Left lobe of liver (tissue), 2 donors: ENCODE measurements at places on chromosomes 5 and 9.
A peak's percentile ranks its signal among the peaks of the same experiment; 100 is the strongest.

DNA sequence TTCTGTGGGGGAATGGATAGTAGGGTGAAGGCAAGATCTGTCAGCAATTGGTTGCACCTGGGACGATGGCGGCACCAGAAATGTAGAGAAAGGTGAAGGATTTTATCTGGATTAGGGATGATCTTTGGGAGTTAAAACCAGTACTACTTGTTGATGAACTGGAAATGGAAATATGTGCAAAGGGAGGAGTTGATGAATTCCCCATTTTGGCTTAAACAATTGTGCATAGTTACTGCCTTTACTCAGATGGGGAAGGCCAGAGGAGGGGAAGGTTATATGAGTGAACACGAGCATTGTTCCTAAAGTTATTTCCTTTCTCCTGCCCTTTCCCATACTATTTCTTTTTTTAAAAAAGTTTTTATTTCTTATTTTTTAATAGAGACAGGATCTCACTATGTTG is 19.1 kb downstream of the NNT start:
- no peak for DNase-seq

DNA sequence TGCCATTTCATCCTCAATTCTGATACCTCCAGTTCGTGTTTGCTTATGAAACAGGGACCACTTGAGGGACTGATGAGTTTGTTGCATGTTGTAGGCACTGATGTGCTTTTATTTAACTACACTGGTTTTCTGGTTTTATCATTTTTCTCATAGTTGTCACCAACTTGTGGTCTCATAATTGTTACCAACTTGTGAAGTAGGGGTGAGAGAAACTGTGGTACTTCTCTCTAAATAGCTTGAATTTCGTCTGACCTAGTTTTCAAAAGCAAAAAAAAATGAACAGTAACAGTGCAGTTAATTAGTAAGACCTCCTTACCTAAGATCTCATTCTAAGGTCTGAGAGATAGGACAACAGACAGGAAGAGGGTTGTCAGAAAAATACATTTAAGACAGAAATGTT is 78.0 kb downstream of the ANXA2R start:
- no peak for DNase-seq

- DNase-seq: peak; percentile 77
These were observed 6.7 kb downstream of the CCDC187 start for GRCh38 chr9:136297016-136297691.

- no peak for DNase-seq
These were observed 152.8 kb downstream of the PRELID2 start for GRCh38 chr5:145682197-145682899.

- DNase-seq: no peak
These were observed 65.9 kb downstream of the GARNL3 start for GRCh38 chr9:127330501-127330900.

GRCh38 chr5:153157156-153157555 is 333.3 kb upstream of the GRIA1 start:
- no peak for DNase-seq

GRCh38 chr5:104344809-104345208 is 782.2 kb upstream of the NUDT12 start:
- DNase-seq: no peak

DNA sequence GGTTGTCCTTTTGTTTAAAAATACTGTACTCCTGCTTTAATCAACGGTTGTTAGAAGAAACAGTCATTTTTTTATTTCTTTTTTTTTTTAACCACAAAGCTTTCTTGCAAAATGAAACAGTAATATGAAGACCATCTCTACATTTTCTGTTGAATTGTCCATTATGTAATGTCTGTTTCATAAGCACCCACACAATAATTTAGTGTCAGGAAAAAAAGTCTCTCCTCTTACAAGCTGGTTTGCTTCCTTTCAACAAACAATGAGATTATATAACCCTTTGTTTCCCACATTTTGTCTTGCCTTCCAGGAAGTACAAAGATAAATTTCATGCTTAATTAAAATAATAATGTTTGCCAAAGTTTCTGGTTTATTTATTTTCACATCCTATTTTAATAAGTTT is 16.7 kb downstream of the CTNNAL1 start:
- no peak for DNase-seq

GRCh38 chr5:113437111-113437510 is 2.3 kb upstream of the TSSK1B start:
- DNase-seq: no peak

GRCh38 chr5:67196537-67197059 is at the start of gene CD180:
TSS of gene CD180 (minus strand) at chr5:67196799. CDS start at chr5:67196641, 158 bp downstream.
- no peak for DNase-seq

DNA sequence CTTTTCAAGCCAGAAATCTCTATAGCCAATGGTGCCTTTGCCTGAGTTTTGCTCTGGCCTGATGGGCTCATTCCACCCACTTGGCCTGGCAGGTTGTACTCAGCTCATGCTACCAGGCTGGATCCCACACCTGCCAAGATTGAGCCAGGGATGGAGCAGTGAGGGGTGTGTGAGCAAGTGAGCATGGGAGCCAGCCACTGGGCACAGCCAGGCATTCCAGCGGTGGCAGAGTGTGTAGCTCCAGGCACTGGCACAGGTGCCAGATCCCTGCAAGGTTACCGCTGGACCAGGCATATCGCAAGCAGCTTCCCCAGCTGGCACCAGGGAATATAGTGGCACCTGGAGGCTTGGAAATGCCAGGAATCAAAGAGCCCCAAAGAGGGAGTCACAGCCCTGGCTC is 2395.6 kb upstream of the C9orf72 start:
- DNase-seq: no peak

DNA sequence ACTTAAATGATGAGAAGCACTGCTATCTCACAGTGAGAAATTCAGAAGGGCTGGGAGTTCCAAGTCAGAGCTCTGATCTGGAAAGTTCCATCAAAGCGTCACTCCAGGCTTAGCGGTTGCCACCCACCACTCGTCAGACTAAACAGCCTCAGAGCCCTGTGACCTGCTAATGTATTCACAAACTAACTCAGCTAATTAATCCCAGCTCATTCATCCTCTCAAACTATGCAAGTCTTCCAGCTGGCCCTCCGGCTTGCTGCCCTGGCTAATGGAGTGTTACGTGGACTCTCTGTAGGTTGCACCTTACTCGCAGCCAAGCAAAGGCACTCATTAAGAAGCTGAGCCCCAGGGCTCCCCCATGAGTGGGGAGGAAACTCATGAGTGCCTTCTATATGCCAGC is 82.2 kb upstream of the GABRP start:
- DNase-seq: no peak

GRCh38 chr9:21060919-21061561 is 16.7 kb downstream of the IFNB1 start:
- no peak for DNase-seq

GRCh38 chr5:133075572-133076536 is 24.0 kb downstream of the HSPA4 start:
- no peak for DNase-seq

DNA sequence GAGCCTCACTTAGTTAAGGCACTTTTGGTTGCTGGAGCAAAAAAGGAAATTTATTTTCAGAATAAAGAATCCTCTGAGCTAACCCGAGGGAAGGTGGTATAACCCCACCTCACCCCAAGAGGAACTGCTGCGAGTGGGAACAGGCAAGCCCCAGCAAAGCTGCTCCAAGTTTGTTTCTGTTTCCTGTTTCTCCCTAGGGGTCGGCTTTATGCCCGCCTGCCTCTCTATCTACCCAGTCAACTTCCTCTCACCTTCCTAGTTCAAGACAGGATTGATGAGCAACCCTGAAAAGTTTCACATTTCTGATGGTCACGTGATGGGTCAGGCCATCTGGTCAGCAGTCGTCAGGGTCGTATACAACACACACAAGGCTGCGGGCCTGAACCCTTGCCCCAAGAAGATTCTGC is 31.1 kb downstream of the TRIO start:
- no peak for DNase-seq

GRCh38 chr5:77981820-77982219 is 205.7 kb upstream of the TBCA start:
- no peak for DNase-seq

- no peak for DNase-seq
These were observed 4.6 kb downstream of the CDKN2A start for GRCh38 chr9:21989440-21990189.

DNA sequence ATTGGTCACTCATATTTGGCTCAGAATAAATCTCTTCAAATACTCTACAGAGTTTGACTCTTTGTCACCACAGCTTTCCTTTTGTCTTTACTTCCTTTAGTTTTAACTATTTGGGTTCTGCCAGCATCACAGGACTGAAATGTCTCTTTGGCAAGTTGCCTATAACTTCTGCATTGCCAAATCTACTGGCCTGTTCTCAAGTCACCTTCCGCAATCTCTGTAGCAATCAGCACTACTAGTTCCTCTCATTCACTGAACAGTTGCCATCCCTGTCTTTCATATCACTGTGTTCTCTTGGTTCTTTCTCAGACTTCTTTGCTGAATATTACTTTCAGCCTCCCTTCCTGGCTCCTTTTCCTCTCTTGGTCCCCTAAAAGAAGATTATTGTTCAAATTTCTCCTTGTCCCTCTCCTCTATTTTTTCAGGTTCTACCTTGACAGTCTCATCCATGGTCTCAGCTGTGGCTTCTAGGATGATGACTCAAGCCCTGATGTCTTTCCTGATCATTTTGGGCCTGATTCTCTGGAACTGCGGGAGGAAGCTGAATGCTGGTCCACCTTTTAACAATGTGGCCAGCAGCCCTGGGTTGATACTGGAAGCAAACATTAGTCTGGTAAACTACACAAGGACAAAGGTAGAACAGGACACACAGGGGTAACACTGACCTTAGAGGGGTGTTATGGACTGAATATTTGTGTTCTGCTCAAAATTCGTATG is 44.0 kb upstream of the LIFR start:
- DNase-seq: no peak

- no peak for DNase-seq
These were observed 190.8 kb downstream of the MEF2C start for GRCh38 chr5:88691945-88692868.
